T-helper 9 cell (primary cell): ENCODE measurements at places on chromosomes 2 and 18.

GRCh38 chr2:222943820-222944219 lies 83.0 kb downstream of the ACSL3 start:
- no peak for DNase-seq

- DNase-seq, result no peak
Measured at GRCh38 chr2:221691571-221691970, 119.5 kb upstream of the EPHA4 start.

GRCh38 chr2:17517481-17518211 lies 594 bp downstream of the RAD51AP2 start:
- DNase-seq, result no peak

DNA sequence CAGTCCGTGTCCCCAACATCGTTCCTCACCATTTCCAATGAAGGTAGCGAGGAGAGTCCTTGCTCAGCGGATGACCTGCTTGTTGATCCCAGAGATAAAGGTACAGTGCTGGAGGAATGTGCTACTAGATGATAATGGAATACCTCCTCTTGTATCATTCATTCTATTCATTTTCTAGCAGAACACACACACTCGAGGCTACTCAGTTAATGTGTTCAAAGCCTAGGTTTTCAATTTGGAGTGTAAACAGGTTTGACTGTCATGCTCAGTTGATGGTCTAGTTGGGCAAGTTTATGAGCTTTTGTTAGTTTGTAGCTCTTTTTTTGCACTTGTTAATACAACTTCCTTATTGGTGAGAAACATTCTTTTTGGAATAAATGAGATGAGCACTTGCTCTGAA lies 114.2 kb downstream of the ICA1L start:
- no peak for DNase-seq

DNA sequence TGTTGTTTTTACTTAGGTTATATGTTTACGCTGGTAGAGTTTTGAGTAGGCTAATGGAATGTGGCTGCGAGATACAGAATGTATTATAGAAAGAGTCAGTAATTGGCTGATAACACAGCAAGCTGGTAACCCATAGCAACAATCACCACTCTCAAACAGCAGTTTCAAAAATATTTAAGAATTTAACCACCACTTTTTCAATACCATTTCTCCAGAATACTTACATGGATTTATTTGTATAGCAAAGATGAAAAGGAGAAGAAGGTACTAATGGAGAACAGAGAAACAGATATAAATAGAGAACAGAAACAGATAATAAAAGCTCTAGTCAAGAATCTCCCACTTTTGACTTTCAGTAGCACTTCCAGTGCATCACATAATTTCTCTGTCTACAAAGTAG lies 188.3 kb upstream of the SLC39A10 start:
- DNase-seq, result no peak

GRCh38 chr18:51361130-51361860 lies 163.8 kb upstream of the MEX3C start:
- no peak for DNase-seq

- DNase-seq, result no peak
Measured at GRCh38 chr2:170971071-170971470, 42.0 kb downstream of the GORASP2 start.

GRCh38 chr2:79191081-79191480 lies 31.5 kb upstream of the REG3A start:
- DNase-seq, result no peak

DNA sequence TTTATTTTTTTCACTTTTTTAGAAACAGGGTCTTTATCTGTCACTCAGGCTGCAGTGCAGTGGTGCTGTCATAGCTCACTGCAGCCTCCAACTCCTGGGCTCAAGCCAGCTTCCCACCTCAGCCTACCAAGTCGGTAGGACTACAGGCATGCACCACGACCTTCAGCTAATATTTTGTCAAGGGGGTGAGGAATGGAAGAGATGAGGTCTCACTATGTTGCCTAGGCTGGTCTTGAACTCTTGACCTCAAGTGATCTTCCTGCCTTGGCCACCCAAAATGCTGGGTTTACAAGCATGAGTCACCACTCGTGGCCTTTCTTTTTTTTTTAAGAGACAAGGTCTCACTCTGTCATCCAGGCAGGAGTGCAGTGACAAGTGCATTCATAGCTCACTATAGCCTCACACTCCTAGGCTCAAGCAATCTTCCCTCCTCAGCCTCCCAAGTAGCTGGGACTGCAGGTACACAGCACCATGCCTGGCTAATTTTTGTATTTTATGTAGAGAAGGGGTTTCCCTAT lies 13.4 kb downstream of the PPP1R7 start:
- no peak for DNase-seq

DNA sequence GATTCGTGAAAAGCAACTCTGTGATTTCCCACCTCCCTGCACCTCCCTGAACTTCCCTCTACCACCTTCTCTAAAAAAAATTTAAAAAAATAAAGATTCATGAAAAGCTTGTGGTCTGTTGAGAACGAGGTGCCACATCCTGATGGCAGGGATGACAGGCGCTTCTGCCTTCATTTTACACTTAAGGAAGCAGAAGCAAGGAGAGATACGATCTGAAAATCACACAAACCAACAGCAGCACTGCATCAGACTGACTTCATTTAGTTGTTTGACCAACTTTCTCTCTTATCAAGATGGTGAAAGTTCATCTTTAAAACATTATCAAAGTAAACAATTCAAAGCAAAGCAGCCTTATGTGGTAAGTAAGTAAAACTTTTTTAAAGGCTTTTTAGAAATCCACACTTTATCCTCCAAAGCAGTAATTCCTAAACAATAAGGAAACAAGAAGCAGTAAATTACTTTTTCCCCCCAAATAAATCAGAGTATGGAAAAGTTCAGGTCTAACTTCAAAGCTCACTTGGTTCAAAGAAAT lies 15.5 kb downstream of the WDFY1 start:
- peak; percentile 23 for DNase-seq

DNA sequence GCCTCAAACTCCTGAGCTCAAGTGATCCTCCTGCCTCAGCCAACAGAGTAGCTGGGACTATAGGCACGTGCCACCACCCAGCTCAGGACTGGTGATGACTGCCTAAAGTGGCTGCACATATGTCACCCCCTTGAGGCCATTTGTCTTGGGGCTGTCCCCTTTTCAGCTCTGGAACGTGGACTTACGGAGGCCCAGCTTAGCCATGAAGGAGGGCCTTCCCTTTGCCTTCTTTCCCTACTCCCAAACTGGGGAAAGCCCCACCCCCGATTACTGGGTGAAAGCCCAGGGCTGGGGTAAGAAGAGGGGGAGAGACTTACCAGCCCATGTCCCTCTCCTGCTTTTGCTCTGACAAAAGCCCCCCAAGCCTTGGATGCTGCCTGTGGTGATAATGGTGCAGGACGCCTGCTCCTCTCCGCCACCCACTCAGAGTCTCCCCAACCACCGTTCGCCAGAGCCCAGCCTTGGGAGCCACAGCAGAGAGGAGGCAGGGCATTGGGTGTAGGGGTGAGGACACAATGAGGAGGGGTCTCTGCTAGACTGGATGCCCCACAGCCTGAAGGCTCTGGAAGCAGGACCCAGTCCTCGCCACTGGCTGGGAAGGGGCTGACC lies 2.5 kb upstream of the DUSP2 start:
- no peak for DNase-seq

- no peak for DNase-seq
Measured at GRCh38 chr2:11530864-11531465, 2.9 kb upstream of the GREB1 start.

GRCh38 chr2:38484957-38485356 lies 107.9 kb upstream of the ATL2 start:
- no peak for DNase-seq

DNA sequence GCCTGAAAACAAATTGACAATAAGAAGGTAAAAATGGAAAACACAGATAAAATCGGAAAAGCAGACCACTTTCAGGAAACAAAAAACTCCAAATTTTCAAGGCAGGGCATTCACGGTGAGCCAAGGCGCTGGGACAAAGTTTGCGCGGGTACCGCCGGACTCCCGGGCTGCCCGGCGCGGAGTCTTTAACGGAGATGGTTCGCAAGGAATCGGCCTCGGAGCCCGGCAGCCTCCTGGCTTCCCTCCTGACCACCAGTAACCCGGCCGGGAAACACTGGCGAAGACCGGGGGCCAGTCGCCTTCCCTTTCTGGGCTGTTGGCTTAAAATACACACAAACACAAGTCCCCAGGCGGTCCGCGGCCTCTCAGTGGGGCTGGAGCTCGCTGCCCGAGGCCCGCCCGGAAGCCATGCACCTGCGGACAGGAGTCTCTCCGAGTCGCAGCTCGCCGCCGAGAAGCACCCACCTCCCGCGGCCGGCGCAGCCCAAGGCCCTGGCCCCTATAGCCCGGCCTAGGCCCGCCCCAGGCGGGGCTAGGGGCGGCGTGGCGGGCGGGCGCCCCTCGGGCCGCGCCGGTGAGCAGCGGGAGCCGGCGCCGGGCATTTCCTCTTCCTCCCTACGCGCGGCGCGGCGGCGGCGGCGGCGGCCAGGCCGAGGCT lies 622 bp upstream of the KCMF1 start:
- DNase-seq, result peak; percentile 38

- no peak for DNase-seq
Measured at GRCh38 chr2:42071791-42072190, 24.0 kb downstream of the PKDCC start.

DNA sequence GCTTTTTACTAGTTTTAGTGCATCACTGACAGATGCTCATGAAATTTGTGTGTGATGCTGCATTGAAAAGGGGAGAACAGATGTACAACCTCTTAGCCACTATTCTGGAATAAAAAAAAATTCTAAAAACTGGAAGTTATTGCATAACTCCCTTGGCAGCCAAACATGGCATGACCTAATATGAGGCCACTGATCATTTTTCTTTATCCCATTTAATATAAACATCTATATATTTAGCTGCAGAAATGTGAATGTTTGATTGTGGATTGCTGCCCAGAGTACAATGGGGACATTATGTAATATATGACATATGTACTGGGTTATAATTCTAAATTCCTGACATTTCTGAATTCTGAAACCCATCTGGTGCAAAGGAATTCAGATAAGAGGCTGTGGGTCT lies 86.5 kb downstream of the CDCA7 start:
- no peak for DNase-seq

DNA sequence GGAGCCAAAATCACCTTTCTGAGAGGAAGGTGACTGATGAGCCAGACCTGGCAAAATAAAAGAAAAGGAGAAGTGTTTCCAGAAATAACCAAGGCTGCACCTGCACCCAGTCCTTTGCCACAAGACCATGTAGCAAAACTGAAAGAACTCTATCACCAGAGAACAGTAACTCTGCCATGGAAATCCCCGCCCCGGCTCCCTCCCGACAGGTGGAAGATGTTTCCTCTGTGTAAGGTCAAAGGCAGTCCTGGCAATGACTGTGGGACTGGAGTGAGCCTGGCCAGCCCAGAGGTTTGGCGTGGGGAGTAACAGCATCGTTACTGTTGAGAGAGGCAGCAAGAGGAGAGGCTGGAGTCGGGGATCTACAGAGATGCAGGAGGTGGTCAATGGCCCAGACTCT lies 42.3 kb downstream of the SPRED2 start:
- no peak for DNase-seq

- no peak for DNase-seq
Measured at GRCh38 chr18:45913276-45913675, 53.9 kb downstream of the EPG5 start.

- no peak for DNase-seq
Measured at GRCh38 chr2:203936949-203937348, 386 bp downstream of the ICOS start.

DNA sequence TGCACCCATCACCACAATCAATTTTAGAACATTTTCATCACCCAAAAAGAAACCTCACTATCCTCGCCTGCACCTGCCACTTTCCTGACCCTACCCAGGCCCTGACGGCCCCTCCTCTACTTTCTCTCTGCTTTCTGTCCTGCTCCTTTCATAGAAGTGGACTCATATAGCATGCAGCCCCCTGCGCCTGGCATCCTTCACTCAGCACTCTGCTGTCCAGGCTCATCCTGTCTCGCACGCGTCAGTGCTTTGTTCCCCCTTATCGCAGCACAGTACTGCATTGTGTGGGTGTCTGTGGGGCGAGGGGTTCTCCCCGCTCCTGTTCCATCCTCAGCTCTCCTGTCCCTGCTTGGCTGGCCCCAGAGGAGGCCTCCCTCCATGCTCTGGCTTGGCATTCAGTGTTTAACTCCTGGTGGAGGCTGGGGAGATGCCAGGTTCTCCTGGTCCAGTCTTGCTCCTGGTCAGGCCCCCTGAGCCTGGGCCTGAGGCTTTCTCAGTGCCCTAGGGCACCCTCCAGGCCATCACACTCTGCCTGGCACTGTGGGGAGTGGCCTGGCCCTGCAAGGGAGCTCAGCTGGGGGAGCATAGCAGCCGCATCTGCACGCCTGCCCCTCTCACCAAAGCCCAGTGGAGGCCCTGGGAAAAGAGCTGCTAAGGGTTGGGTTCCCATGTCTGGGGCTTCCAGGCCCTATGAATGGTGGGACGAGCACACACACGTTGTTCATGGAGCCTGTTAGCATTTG lies 6.6 kb upstream of the TUBB6 start:
- no peak for DNase-seq

DNA sequence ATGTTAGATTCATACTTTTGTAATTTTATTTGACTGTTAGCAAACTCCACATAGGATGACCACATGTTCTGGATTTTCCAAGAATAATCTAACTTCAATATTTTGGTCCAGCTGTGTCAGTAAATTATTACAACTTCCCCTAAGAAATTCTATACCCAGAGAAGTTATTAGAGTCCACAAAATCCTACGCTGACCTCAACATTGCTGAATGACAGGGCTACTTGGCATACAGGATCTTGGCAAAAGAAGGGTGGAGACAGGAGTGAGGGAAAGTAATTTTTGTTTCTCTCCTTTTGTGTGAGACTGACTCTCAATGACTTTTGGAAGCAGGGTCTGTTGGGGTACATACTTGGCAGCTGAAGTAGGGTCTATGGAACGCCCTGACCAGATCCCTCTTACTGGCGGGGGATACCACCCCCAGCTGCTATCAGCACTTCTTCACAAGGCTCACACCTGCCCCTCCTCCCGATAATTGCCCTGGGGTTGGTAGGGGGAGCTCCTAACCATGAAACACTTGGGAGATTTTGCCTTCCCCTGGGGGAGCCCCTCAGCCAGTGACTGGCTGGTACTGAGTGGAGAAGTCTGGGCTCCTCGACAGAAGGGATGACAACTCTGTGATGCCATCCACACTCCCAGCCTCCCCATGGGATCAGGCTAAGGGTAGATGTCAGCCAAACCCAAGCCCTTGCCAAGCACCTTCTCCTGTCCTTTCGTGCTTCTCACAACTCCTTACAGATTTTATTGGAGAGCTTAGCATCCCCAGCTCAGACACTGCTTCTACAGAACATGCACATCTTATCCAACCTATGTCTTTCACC lies 110.6 kb upstream of the FHL2 start:
- no peak for DNase-seq

DNA sequence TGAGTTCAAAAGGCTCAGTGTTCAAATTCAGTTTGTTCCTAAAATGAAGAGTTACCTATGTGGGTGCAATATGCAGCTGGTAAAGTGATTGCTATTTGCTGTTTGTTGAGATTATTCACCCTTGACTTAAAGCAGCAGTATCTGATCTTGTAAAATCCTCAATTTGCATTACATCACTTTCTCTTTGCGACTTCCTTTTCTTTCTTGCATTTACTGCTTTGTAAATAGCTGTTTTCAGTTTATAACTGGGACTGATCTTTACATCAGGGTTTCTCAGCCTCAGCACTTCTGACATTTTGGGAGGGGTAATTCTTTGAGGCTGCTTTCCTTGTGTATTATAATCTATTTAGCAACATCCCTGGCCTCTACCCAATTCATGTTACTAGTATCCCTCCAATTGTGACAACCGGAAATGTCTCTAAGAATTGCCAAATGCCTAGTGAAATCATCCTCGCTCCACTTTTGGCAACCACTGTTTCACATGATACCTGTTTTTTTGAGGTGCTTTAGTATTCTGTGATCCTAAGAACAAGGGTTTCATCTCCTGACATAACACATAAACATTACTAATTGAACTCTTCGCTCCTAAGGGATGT lies 12.1 kb upstream of the ERCC3 start:
- no peak for DNase-seq
